ENCODE measurements at places on chromosomes 7 and 10. TPM values are rescaled to one million over a fixed set of nuclear protein-coding genes. Genes with fewer than 3 reads are reported as not detected.

GRCh38 chr7:130275826-130276297 is 9.2 kb downstream of the CPA2 start:
- no peak for DNase-seq

GRCh38 chr10:118505363-118505762 is 90.1 kb downstream of the PRLHR start:
- no peak for DNase-seq

DNA sequence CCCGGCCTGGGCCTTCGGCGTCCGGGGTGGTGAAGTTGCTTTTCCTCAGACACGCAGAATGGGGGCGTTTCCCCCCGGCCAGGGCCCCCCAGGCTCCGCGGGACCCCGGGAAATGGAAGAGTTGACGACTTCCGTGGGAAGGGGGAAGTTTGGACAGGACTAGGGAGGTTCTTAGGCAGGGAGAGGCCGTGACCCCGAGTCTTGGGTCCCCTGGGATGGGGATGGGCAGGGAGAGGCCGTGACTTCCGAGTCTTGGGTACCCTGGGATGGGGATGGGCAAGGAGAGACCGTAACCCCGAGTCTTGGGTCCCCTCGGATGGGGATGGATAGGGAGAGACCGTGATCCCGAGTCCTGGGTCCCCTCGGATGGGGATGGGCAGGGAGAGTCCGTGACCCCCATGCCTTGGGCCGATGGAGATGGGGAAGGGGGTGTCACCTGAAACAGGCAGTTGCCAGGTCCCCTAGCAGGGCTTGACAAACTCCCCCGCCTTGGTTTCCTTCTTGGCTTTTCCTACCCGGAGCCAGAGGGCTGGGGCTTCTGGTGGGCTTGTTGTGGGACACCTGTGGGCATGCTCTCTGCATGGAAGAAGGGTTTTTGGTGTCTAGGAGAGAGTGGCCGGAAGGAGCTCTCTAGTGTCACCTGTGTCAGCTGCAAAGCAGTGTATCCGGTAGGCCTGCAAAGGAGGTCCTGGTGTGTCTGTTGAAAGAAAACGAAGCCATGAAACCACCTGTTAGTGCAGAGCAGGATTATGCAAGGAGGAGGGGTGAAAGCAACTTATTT is 1.1 kb downstream of the TRRAP start:
- no peak for DNase-seq

GRCh38 chr10:106440767-106441166 is 723.7 kb downstream of the SORCS1 start:
- no peak for DNase-seq

APBB1IP gene
- total RNA-seq, result 0.47 TPM

DNA sequence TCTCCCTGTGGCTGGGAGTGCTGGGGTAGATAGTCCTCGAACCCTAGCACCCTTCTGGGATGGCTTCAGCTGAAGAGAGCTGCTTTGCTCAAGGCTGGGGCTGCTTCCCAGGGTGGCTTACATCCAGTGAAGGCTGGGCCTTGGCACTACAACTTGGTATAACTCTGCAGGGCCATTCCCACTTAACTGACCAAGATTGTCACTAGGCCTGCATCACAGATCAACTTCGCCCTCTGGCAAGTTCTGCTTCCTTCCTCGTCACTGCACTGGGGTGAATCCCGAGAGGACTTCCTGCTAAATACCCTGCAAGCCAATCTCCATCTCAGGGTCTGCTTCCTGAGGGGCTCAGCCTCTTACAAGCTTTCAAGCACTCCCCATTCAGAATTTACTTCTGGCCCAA is 195.2 kb downstream of the DOCK4 start:
- DNase-seq, result no peak

GRCh38 chr7:128938544-128939074 is 882 bp downstream of the IRF5 start:
- DNase-seq, result no peak

PLA2G12B gene
- not detected for total RNA-seq

- DNase-seq, result no peak
Observed at GRCh38 chr10:86687750-86688149, 19.4 kb downstream of the LDB3 start.

DNA sequence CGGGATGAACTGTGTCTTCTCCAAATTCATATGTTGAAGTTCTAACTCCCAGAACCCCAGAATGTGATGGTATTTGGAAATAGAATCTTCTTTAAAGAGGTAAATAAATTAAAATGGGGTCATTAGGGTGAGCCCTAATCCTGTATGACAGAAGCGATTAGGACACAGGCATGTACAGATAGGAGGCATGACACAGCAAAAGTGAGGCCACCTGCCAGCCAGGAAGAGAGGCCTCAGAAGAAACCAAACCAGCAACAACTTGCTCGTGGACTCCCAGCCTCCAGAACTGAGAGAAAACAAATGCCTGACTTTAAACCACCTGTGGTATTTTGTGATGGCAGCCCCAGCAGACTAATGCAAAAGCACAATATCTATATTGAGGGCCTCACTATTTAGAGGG is 214.3 kb downstream of the NEBL start:
- no peak for DNase-seq

- DNase-seq, result no peak
Observed at GRCh38 chr7:117017017-117017451, 63.7 kb downstream of the ST7 start.

DNA sequence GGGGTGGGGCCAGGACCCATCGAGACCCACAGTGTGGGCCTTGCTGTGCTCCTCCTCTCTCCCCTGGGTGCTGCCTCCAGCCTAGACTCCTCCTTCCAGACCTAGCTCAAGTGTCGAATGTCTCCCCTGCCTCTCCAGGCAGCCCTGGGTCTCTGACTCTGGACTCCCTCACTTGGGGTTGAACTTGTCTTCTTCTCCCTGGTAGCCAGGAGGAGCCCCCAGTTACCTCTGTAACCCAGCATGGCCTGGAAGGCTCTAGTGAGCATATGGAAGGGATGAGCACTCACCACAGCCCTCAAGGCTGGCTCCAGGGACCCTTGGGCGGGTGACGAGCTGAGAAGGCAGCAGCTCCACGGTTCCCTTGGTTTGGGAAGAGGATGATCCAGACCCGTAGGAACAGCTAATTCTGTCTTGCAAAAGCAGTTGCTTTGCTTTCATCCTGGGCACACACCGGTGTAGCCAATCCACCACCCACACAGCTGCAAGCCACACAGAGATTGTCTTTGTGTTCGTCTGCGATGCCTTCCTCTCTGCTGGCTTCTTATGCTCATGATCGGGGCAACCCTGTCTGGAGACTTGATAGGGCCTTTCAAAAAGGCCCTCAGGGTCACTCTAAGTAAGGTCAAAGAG is 52.3 kb upstream of the ANTXRL start:
- DNase-seq, result no peak
